Hematopoietic multipotent progenitor cell treated with erythropoietin and hydrocortisone succinate and interleukin-3 and kit ligand, for 17 days (in vitro differentiated cells): ENCODE measurements at places on chromosomes 3 and 15.

DNA sequence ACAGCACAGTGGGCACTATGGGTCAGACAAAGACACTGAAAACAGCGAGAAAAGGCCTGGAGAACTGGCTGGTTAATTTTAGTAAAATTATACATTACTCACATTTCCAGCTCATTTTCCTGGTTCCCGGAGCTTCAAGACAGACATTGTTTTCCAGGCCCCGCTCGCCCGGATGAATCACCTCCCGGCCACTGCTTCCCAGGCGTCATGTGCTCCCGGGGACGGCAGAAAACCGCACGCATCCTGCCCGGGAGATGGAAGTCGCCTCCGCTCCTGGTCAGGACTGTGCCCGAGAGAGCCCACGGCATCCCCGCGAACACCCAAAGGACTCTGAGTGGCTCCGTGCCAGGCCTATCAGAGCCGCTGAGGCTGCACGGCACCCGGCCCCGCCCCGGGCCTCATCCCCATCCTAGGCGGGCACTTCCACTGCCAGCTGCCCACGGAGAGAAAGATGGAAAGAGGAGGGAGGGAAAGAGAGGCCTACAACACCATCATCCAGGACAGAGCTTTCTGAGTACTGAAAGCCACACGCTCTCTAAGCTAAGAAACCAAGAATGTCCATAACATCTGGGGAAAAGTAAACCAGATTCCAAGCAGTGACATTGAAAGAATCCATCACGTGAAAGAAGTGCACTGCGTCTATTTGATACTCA, 75.1 kb downstream of the VGLL4 start:
- DNase-seq, result no peak

DNA sequence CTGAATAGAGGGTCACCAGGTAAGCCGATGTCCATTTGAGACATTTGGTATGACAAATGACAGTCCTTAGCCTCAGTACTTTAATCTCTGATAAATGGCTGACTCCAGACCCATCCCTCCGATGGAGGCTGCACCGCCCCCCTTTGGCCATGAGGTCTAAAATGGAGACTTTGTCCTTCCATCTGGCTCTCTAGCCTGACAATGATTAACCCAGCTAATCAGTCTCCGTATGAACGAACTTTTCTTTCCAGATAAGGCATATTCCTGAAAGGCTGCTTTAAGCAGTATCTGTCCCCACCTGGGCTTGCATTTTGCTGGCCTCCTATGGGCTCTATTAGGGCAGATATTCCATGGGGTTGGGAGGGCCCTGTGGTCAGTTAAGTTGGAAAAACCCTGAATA, 10.8 kb upstream of the MYZAP start:
- no peak for DNase-seq

GRCh38 chr3:188929137-188929536, 242.6 kb upstream of the TPRG1 start:
- DNase-seq, result no peak

GRCh38 chr3:189580190-189580589, 51.0 kb upstream of the TP63 start:
- no peak for DNase-seq

GRCh38 chr15:34799149-34800101, 4.1 kb upstream of the ACTC1 start:
- no peak for DNase-seq

DNA sequence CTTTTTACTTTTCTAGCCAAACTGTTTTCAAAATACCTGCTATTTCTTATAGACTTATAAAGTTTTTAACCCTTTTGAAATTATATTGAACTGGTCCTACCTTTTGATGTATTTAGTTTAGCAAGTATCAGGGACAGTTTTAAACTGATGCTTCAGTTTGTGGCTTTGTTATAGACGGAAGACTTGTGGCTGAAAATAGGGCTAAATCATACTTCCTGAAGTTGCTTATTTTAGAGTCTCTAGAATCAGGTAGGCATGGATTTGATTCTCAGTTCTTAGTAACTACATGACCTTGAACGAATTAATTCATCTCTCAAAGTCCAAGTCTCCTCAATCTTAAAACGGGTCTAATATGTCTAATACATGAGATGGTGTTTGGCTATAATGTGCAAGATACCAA, 322.8 kb downstream of the RAP2B start:
- no peak for DNase-seq

DNA sequence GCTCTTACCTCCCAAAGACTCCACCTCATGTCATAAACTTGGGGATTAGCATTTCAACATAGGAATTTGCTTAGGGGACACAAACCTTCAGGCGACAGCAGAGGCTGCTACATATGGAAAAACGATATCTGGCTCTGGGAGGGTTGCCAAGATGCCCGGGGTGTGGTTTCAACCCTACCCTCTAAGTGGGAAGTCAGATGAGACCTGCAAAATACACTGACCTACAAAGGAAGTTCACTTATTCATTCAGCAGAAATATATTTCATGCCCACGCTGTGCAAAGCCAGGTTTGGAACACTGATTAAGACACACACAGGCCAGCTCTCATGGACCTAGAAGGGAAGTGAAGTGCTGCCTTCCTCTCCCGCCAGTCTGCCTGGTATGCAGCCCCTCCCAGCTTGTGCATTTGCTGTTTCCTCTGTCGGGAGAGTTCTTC, 239.3 kb downstream of the FEZF2 start:
- no peak for DNase-seq

DNA sequence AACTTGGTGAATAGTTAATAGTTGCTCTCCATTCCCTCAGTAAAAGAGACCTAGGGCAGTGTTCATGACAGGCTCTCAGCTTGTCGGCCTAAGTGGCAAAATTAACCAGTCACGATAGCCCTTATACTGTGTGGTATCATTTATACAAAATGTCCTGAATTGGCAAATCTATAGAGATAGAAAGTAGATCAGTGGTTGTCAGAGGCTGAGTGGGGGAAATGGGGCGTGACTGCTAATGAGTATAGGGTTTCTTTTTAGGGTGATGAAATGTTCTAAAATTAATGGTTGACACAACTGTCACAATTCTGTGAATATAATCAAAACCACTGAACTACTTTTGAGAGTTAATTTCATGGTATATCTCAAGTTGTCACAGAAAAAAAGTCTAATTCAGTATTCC, 20.9 kb downstream of the ARIH1 start:
- DNase-seq, result no peak

DNA sequence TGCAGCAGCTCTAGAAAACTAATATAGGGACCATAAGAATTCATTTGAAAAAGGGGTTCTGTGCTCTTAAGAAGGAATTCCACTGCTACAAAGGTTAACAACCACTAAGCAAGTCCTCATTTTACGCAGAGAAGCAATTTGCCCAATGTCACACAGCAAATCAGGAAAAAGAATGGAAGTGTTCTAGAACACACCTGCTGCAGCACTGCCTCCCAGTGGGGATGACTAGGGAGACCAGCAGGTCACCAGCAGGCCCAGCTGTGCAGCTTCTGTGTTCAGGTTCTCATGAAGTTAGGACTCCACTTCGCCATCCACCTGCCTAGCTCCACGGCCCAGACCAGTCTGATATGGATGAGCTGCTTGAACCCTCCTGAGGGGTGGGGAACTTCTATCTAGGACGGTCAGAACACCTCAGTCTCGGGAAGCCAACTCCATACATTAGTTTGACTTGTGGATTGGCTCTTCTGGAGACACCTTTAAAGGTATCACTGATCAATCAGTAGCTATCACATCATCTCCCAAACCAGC, 18.6 kb downstream of the POMGNT2 start:
- DNase-seq, result no peak

GRCh38 chr15:79965846-79966630, 5.0 kb downstream of the BCL2A1 start:
- no peak for DNase-seq

GRCh38 chr3:161156936-161157335, 51.8 kb upstream of the B3GALNT1 start:
- no peak for DNase-seq

DNA sequence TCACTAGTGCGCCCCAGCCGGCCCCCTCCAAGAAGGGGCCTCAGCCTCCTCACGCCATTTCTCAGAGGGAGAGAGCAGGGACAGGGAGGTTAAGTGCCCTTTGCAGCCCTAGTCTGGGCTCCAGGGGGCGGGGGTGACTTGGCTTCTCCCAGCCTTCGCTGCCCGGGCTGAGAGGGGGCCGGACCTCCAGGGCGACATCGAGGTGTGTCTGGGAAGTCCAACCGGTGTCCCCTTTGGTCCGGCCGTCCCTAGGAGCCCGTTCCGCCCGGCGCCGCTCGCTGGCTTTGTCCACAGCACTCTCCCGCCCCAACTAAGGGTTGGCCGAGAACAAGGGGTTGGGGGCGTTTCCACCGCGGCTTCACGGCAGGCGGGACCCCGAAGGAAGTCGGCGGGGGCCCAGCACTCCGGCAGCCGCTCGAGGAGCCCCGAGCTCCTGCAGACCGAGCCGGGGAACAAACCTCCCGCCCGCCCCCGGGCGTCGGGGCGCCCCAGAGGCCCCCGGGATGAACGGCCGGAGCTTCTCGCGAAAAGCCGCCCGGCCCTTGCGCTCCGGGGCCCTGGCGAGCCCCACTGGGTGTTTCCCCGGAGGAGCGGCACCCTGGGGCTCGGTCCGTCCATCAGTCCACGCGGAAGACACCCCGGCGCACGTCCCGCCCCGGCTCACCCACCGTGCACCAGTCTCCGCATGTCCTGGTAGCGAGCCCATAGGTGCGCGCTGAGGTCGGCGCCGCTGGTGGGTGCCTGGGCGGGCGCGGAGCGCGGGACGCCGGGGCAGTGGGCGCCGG, 627 bp downstream of the NT5DC2 start:
- no peak for DNase-seq

DNA sequence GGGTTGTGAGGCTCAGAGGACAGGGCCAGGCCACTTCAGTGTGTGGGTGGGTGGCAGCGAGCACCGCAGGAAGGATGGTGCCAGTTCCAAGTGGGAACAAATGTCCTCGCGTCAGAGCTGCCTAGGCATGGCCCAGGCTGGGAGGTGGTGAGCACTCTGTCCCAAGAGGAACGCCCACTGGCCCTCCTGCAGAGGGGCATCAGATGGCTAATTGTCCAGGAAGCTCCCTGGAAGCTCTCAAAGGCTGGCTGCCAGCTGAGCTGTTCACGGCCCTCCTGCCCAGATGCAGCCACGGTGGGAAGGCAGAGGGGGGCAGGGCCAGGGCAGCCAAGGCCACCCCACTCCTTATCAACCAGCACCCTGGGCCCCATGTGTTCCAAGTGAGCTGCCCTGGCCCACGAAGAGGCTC, 55.2 kb downstream of the IQSEC1 start:
- DNase-seq, result peak; percentile 63

DNA sequence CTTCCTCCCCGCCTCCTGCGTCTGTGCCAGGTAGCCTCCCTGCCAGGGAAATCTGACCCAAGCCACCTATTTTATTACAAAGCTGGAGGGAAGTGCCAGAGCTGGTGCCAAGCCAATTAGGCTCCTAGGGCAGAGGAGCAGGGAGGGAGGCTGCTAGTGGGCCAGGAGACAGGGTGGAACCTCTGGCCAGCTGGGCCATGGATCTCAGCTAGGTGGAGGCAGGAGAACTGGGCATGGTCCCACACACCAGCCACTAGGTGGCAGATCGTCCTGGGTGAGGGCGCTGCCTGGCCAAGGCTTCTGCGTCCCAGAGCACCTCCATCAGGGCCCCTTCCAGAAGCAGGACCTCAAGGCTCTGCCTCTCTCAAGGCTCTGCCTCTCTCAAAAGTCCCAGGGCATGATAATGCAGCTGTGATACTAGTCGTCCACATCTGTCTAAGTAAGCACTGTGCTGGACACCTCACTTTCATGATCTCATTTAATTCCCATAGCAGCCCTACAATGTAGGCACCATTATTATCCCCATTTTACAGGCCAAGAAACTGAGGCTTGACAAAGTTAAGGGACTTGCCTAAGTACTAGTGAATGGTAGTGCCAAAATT, 4.5 kb upstream of the RFT1 start:
- peak; percentile 68 for DNase-seq

GRCh38 chr3:73225991-73226390, 164.5 kb downstream of the EBLN2 start:
- DNase-seq, result no peak

- DNase-seq, result no peak
These were observed 433 bp upstream of the MITF start for GRCh38 chr3:69738859-69739203.

GRCh38 chr3:115571413-115571812, 51.9 kb upstream of the GAP43 start:
- DNase-seq, result no peak

DNA sequence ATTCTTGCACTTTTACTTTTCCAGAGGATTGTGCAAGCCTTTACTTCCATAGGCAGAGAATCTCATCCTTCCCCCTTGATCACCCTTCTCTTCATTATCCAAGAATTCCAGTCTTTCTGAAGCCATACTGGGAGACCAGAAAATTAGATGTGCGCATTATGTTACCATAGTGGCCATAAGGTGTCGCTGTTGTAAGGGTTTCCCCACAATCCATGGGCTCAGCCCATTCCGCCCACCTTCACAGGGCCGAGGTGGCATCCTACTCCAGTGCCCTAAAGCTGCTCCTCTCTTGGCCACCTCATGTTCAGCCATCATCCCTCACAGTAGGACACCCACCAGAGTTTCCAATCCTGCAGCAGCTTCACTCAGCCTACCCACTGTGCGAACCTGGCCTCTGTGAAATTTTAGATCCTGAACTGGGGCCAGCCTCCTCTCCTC, 35.0 kb downstream of the CTSH start:
- DNase-seq, result peak; percentile 48

DNA sequence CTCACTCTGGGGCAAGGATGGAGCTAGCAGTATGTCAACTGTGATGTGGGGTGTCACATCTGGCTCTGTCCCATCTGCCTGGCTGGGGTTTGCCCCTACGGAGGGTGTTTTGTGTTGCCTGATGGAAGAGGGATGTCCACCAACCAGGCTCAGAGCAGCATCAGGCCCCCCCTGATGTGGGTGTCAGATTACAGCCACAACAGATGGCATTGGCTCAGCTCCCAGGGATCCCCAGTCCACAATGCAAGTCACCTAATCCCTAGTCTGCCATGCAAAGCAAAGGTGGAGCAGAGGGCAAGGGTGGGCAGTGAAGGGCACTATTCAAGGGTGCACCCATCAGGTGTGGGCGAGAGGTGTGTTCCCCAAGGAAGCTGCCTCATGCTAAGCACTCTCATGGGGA, 48.9 kb upstream of the AMOTL2 start:
- no peak for DNase-seq

DNA sequence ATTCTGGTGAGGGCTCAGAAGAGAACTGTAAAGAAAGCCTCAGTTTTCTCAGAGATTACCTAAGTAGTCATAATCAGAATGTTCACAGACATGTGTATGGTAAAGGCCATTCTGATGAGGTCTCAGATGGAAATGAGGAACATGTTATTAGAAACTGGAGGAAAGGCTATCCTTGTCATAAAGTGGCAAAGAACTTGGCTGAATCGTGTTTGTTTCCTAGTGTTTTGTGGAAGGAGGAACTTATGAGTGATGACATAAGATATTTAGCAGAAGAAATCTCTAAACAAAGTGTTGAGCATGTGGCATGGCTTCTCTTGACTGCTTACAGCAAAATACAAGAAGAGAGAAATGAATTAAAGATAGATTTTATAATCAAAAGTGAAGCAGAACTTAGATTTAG, 12.8 kb upstream of the KLHL40 start:
- no peak for DNase-seq

GRCh38 chr3:65830948-65831732, 207.6 kb downstream of the MAGI1 start:
- no peak for DNase-seq
